ENCODE measurements at places on chromosomes 7 and 10.

GRCh38 chr10:92967641-92968040 is 93.0 kb upstream of the CYP26C1 start:
- no peak for DNase-seq

GRCh38 chr7:118517275-118517674 is 292.8 kb downstream of the ANKRD7 start:
- DNase-seq, result no peak

- DNase-seq, result no peak
Observed at GRCh38 chr10:27911539-27911938, 87.3 kb downstream of the ODAD2 start.

DNA sequence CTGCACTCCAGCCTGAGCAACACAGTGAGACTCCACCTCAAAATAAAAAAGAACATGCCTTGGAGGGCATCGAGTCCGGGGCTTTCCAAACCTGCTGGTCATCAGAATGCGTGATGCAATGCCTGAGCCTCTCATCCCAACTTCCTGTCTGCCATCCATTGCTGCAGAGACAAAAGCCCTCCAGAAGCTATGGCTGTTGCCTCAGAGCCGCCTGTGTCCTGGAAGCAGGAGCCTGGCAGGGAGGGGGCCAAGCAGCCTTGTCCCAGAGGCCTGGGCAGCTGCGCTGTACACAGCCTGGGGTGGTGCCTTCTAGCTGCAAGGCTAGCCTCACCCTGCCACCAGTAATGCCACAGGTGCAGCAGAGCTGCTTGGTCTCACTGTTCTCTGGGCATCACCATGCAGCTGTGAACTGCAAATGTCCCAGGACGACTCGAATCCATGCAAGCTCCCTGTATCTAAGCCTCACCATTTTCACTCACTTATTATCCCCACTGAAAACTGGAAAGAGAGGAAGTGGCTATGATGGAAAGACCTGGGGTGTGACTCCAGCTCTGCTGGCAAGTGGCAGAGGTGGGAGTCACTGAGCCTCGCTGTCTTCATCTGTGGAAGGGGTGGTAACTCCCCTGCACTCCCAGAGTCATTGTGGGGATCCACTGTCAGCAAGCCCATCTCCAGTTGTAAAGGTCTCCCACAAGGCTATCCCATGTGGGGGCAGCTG is 7.0 kb downstream of the ALOX5 start:
- no peak for DNase-seq

GRCh38 chr10:119942973-119943372 is 50.4 kb downstream of the SEC23IP start:
- DNase-seq, result no peak

GRCh38 chr10:121303287-121303890 is 294.9 kb downstream of the FGFR2 start:
- no peak for DNase-seq

GRCh38 chr10:110241407-110241806 is 34.0 kb downstream of the MXI1 start:
- no peak for DNase-seq

Measured in nephron progenitor cell (in vitro differentiated cells).